NCI-H1105 (cell line): ENCODE measurements at places on chromosomes 4 and X.

GRCh38 chr4:99816545-99817308, at the start of gene DAPP1:
DAPP1 (plus strand) TSS chr4:99816827; CDS start chr4:99816914, 87 bp downstream.
- DNase-seq = no peak

DNA sequence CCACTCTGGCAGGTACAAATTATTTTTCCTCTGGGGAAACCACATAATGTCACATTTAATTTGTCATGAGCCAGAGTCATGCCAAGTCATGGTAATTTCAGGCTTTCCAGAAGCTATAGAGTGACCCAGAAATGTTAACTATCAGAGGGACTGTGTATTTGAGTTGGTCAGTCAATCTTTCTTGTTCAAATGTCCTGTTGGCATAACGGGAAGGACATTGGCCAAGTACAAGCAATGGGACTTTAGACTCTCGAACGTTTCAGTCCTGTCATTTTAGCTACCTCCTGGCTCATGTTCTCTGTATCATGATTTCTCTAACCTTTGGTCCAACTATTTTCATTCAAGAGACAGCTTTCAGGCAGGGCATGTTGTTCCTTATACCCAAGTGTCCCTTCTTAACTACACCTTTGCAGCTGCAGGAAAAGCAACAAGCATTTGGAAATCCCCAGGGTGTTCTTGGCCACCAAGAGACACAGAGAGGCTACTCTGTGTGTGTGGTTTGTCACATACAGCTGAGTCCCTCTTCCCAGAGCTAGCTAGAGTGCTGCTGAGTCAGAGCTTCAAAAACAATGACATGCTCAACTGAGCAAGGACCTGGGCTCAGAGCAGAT, 142.6 kb downstream of the EGF start:
- DNase-seq = no peak

GRCh38 chrX:85107407-85107806, 103.7 kb downstream of the APOOL start:
- DNase-seq = no peak

DNA sequence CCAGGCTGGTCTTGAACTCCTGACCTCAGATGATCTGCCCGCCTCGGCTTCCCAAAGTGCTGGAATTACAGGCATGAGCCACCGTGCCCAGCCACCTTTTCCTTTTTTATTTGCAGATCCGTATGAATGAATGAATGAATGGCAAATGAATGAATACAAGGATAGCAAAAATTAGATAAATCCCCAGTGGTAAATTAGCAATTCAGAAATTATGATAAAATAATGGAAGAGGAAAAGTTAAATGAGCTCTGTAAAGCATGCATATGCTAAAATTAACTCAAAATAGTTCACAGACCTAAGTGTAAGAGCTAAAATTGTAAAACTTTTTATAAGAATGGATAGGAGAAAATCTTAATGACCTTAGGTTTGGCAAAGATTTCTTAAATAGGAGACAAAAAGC, 49.8 kb downstream of the SH3KBP1 start:
- DNase-seq = no peak
